ENCODE measurements at places on chromosomes 3 and 15. TPM values are rescaled to one million over a fixed set of nuclear protein-coding genes. Genes with fewer than 3 reads are reported as not detected.

The CPLX3 gene
- 0.16 TPM for total RNA-seq

DNA sequence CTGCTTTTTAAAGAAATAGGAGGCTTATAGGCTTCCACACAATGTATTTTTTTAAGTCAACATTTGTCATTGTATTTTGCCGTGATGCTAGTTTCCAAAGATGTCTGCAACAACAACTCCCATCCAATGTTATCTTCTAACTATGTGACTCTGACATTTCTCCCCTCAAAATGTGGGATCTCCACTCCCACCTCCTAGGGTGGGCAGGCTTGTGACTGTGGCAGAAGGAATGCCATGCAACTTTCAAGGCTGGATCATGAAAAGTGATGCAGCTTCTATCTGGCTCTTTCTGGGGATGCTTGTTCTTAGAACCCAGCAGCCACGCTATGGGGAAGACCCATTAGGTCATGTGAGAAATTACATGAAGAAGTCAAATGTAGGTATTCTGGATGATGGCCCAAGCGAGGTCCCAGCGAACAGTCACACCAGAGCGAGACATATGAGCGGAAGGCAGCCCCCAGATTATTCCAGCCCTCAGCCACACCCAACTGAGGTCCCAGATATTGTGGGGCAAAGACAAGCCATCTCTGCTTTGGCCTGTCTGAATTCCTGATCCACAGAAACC lies 124.3 kb downstream of the BDH1 start:
- DNase-seq: no peak

DNA sequence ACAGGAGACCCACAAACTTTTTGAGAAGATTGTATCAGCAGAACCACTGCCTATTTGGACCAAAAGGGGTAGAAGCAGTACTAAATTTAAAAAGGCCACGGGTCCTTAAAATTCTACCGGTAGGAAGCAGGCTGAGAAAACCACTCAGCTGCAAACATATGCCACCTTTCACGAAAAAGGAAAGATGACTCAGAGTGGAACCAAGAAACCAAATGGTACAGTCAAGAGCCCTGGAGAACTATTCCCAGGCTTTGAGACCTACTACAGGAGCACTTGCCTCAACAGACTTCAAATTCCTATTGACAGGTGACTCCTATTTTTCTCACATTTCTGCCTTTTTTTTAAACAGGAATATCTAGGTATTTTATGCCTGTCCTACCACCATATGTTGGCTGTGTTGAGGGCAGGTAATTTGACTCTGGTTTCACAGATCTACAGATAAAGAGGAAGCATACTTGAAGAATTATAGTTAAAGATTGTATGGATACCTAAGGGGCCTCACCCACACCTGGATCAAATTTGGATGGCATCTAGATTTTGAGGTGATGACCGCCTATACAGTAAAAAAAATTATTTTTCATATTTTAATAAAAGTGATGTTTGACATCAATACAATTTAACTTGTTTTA lies 10.1 kb downstream of the GOLIM4 start:
- DNase-seq: no peak

GRCh38 chr3:123521179-123521969 lies 63.5 kb downstream of the HACD2 start:
- no peak for DNase-seq

GRCh38 chr3:16140894-16141285 lies 33.6 kb upstream of the GALNT15 start:
- no peak for DNase-seq

All from natural killer cell (primary cell).